Ascending aorta (tissue), 2 donors: ENCODE measurements at places on chromosomes 7 and 10.

GRCh38 chr10:72540193-72540807, 85.6 kb downstream of the MICU1 start:
- no peak for DNase-seq

DNA sequence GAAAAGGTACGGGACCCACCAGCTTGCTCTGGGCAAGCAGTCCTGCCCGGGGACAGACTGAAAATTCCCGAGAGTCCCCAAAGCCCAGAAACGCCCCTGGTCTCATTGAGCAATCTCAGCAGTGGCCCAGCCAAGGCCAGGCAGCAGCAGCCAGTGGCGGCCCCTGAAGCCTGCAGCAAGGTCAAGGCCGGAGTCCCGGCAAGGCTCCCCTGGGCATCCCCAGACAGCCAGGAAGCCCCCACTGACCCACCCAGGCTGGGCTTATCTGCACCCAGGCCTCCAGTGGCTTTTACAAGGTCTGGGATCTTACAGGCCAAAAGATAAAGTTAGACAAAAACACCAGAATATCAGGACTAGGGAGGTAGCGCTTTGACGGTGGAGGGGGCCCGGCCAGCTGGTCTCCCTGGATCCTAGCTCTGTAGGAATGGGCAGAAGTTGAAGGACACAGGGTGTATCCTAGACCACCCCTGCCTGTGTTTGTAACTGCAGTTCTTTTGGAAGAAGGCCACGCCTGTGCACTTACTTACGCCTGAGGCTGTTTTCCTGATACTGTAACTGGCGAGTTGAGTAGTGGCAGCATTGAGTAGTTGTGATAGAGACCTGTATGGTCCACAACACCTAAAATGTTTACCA, 130.5 kb upstream of the NPS start:
- no peak for DNase-seq

DNA sequence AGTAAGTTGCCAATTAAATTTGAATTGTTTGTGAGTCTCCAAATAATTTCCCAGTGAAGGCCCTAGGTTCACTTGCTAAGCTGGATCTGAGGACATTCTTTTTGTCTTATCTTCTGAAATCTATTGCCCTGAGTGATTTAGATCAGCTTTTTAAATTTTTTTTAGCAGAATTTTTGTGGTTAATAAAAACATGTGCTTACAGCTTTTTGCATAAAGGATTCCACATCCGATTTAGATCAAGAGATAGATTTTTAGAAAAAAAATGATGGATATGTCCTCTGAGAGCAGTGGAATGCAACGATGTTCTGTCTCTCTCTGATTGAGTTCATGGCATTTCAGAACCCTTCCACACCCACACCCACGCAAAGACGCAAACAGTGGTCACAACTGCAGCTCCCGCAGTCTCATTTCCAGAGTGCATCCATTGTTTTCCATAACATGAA, 358.8 kb downstream of the SUGCT start:
- no peak for DNase-seq

- no peak for DNase-seq
These were observed 75.4 kb downstream of the MDH2 start for GRCh38 chr7:76123316-76123715.

- no peak for DNase-seq
These were observed 500.1 kb downstream of the GATA3 start for GRCh38 chr10:8554574-8554973.

- DNase-seq, result no peak
These were observed 141.9 kb downstream of the ELFN1 start for GRCh38 chr7:1811850-1812508.

GRCh38 chr10:94546901-94547185, 1.3 kb downstream of the HELLS start:
- no peak for DNase-seq

GRCh38 chr10:33243703-33244102, 90.8 kb downstream of the NRP1 start:
- no peak for DNase-seq

DNA sequence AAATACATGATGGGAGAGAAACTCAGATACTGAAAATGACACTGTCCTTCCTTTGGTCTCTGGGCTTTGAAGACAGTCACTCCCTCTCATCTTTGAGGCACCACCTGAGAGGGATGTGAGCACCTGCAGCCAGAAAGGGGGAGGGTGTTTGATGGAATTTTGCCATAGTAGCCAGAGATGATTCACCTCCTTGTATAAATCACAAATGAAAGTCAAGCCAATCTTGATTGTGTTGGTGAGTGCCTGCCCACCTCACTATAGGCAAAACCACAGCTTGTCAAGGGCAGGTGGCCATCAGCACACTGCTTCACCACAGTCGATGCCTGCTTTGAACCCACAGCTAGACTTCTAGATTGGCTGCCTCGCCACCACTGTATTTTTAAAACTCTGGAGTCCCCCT, 48.2 kb downstream of the PON1 start:
- no peak for DNase-seq

- DNase-seq, result no peak
These were observed 223.1 kb upstream of the INHBA start for GRCh38 chr7:41925946-41926345.

DNA sequence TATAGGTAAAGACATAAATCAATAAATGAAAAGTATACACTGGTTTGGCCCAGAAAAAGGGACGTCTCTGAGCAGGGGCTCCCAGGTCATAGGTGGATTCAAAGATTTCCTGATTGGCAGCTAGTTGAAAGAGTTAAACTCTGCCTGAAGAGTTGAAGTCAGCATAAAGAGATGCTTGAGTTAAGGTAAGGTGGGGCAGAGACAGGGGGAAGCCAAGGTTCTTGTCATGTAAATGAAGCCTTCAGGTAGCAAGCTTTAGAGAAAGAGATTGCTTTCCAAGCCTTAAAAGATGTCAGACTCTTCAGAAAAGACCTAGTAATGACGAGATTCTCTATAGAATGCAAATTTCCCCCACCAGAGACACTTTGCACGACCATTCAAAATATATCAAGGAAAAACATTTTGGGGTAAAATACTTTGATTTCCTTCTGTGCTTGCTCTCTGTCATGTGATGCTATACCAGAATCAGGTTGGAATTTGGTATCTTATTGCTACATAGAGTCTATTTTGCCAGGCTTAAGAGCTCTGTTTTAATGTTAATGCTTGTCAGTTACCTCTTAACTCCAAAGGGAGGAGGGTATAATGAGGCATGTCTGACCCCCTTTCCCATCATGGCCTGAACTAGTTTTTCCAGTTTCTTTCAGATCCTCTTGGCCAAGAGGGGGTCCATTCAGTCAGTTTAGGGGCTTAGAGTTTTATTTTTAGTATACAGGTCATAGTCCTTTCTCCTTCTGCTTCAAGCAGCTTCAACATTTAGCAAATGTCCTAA, 429.6 kb downstream of the ADRA2A start:
- no peak for DNase-seq

DNA sequence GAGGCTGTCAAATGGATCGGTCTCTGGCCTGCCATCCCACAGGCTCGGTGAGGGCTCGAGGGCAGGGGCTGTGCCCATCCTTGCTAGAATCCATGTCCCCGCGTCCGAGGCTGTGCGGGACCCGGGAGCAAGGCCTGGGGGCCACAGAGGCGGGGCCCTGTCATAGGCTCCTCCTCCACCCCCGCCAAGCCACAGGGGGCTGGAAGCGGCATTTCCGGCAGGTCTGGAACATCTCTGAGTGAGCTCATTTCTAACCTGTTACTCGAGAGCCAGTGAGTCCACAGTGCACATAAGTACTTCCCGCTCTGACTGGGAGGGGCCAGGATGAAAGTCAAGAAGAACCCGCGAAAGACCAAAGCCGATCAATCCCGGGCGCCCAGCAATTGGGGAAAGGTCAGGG, 57.6 kb downstream of the NKX6-2 start:
- no peak for DNase-seq
